ENCODE measurements at places on chromosomes 6 and 20.

- no peak for DNase-seq
Measured at GRCh38 chr6:108247965-108248536, 12.8 kb downstream of the SNX3 start.

- DNase-seq: no peak
Measured at GRCh38 chr6:28115799-28116198, 8.6 kb upstream of the ZSCAN16 start.

- DNase-seq: no peak
Measured at GRCh38 chr20:17589161-17589834, 19.4 kb downstream of the DSTN start.

DNA sequence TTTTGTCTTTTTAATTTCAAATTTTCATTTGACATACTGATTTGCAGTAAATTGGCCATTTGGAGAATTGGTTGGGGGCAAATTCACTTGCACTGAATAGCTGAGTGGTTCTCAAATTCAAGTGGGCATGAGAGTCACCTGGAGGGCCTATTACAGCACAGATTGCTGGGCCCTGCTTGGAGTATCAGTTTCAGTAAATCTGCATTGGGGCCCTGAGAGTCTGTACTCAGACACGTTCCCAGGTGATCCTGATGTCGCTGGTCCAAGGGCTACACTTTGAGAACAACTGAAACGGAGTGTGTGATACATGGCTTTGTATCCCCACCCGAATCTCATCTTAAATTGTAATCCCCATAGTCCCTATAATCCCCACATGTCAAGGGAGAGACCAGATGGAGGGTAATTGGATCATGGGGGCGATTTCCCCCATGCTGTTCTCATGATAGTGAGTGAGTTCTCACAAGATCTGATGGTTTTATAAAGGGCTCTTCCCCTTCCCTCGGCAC lies 115.9 kb downstream of the KLHL32 start:
- DNase-seq: no peak

- DNase-seq: no peak
Measured at GRCh38 chr6:118869350-118869749, 24.6 kb upstream of the ASF1A start.

DNA sequence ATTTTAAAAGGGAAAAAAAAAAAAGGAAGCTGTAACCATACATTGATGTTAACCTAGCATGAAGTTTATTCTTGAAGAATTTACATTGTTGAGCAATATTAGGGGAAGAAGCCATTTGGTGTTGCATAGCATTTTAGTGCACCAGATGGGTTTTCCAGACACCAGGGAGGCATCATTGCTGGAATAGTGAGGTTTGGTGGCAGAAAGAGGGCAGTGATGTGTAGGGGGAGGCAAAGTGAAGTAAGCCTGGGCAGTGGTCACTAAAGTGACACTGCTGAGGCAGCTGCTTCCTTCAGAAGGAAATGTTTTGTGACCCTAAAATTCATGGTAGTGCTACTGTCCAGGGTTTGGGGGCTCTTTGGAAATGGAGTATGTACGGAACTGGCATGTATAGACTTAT lies 2.6 kb downstream of the TOMM6 start:
- DNase-seq: no peak

GRCh38 chr20:48465271-48465670 lies 362.5 kb downstream of the PREX1 start:
- DNase-seq: no peak

- DNase-seq: no peak
Measured at GRCh38 chr20:45998761-45999160, 9.9 kb upstream of the MMP9 start.

- DNase-seq: no peak
Measured at GRCh38 chr20:62760471-62760855, 35.8 kb upstream of the MRGBP start.

GRCh38 chr6:106702451-106703110 lies 73.2 kb downstream of the QRSL1 start:
- no peak for DNase-seq

DNA sequence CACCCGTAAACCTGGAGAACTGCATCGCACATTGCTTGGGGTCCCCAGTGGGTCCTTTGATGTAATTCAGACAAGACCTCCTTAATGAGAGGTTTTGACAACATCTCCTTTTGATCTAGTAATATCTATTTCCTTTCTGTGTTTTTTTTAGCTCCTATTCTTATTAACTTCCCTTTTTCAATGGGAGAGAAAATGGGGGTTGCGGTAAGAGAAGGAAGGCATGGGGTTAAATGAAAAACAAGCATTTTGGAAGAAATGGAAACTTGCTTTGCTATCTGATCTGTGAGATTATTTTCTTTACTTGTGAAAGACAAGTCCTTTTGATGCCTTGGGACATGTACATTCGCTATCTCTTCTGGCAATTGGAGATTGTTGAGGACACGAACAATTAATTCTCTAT lies 418.6 kb upstream of the MAN1A1 start:
- DNase-seq: no peak

- no peak for DNase-seq
Measured at GRCh38 chr6:165597821-165598220, 65.2 kb downstream of the PDE10A start.

DNA sequence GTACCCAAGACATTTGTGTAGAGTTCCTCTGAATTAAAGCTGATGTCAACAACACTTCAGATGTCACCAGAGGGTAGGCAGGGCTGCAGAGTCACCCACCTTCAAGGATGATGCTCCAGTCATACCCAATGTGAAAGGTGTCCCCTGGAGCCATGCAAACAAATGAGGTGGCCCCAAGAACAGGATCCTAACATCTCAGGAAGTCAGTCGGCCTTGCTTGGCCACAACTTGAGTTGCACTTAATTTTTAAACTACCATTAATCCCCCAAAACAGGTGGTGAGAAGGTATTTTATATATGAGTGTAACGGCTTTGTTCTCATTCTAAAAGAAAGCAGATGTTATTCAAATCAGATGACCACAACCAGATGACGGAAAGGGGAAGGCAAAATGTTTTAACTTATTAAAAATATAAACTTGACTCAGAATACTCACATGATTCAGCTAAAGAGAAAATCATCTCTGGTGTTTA lies 21.1 kb upstream of the SERPINB1 start:
- no peak for DNase-seq

DNA sequence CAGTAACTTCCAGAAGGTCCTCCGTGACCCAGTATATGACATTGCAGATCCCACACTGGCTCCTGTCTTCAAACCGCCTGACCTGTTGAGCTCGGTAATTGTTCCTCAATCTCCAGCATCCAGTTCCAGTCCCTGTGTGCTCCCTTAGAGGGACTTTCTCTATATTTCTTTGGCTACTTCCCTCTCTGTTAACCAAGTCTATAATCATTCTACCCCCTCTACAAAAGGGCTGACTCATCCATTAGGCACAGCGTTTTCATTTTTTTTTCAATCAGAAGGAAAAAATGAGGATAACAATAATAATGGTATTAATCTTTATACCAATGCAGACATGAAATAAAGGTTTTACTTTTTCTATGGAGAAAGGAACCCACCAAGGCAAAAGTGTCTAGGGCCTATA lies 69.3 kb downstream of the FAM229B start:
- DNase-seq: no peak

DNA sequence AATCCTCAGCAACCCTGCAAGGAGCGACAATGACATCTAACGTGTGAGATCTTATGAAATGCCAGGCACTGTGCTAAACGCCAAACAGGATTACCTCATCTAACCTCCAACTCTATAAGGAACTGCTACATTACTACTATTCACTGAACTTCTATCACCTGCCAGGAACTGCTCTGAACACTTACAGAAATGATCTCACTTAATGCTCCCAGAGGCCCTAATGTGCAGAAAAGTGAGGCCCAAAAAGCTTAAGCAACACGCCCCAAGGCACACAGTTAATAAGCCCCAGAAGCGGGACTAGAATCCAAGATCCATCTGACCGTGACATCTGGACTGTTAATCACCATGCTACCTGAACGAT lies 28.5 kb downstream of the TRAM2 start:
- DNase-seq: no peak

Data from stimulated activated CD8-positive, alpha-beta memory T cell treated with anti-CD3 and anti-CD28 coated beads, Interleukin-4, amount 100 ng/mL, for 1 hour (primary cell).